NCI-H1092 (cell line): ENCODE measurements at places on chromosomes 16 and 17.

DNA sequence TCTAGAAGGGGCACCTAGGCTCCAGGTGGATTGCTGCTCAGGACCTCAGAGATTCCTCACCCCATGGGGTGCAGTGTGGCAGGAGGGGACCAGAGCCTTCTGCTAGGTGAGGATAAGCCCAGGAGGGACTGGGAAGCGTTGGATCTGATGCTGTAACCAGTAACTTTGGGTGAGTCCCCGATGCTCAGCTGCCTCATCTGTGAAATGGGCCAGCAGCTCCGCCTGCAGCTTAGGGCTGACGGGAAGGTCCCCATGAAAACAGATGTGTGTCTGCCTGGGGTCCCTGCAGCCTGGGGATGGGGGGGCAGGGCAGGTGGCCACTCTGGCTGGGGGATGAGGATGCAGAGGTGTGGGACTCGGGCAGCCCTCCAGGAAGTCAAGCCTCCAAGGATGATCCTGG, 2.7 kb upstream of the CASKIN1 start:
- no peak for DNase-seq

GRCh38 chr17:49515196-49515770, 20.2 kb downstream of the NGFR start:
- DNase-seq: no peak

- no peak for DNase-seq
These were observed 13.4 kb upstream of the CRISPLD2 start for GRCh38 chr16:84806256-84806889.

GRCh38 chr16:51150165-51150887, 744 bp downstream of the SALL1 start:
- DNase-seq: no peak

DNA sequence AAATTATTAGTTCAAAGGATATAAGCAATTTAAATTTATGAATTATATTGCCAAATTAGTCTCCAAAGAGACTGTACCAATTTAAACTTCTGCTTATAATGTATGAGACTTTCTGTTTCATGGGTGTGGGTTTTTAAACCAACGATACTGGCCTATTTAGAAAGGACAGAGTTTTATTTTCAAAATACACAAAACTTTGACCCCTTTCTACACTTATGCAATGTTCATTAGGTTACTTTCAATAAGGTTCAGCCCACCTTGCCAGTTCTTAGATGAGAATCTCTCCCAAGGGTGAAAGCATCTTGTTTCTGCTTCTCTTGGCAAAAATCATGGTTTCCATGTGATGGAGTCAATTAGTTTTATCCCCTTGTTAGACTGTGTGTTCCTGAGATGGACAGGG, 84.7 kb downstream of the MYO1D start:
- no peak for DNase-seq

DNA sequence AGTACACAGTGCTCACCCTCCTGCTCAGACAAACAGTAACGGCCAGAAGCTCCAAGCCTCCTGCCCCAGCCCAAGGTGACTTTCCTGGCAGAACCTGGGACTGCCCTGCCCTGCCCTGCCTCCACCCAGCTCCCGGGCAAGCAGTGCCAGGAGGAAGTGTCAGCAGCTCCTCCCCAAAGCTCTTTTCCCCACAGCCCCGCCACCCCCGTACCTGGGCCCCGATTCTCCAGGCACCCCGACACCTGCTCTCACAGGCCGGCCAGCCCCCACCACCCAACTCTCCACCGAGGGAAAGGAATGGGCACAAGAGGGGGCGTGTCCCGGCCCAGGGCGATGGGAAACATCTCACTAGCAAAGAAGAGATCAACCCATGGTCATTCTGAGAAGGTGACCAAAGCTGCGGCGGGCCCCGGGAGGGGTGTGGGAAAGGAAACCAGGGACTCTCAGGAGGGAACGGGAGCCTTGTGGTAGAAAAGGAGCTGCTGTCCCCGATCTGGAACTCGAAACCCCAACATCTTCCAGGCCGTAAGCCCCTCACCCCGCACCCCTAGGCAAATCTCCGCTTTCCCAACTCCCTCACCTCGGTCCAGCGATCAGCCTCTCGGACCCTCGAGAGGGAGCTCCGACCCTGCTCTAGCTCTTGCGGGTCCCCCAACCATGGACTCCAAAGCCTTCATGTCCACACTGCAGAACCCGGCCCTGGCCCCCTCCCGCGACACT, 1.2 kb downstream of the BCAR1 start:
- no peak for DNase-seq

- no peak for DNase-seq
These were observed 50.4 kb upstream of the MAP3K14 start for GRCh38 chr17:45367216-45367615.
